ENCODE measurements at places on chromosomes 16 and 17.

GRCh38 chr16:2149630-2150417, 1.4 kb downstream of the RAB26 start:
- no peak for DNase-seq

DNA sequence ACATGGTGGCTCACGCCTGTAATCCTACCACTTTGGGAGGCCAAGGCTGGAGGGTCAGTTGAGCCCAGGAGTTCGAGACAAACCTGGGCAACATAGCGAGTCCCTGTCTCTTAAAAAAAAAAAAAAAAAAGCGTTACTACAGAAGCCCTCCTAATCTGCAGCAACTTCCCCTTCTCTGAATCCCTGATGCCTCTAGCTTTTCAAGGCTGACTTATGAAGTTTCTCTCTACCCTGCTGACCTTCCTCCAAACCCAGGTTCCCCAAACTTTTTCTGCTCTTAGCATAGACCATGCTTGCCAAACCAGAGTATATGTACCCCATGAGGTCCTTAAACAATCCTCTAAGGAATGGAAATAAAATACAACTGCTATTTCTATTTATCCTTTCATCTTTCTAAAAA, 16.4 kb downstream of the LYRM1 start:
- no peak for DNase-seq

DNA sequence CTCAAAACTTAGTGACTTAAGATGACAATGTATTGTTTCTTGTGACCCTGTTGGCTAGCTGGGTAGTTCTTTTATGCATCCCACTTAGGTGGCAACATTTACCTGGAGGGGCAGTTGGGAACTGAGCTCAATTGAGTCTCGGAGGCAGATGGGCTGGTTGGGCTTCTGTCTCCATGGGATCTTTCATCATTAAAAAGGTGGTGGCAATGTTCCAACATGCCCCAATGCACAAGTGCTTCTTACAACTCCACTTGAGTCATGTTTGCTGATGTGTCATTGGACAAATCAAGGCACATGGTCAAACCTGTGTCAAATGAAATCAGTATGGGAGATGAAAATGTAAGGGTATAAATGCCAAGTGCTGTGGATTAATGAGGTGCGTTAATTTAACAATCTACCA, 11.7 kb upstream of the HS3ST3B1 start:
- DNase-seq, result no peak

DNA sequence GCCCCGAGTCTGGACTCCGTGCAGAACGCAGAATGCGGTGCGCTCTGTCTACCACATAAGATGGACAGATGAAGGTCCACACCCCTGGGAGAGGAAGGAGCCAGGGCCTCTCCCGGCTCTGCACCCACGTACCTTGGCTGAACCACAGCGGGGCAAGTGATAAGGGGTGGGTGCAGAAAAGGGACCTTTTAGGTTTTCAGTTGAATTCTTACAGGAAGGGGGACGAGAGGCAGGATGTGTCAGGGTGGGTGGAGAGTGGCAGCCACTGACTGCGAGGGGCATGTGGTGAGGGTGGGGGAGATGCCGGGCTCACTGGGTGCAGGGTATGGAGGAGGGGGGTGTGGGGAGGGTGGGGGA, 372 bp downstream of the CD300A start:
- DNase-seq, result no peak

DNA sequence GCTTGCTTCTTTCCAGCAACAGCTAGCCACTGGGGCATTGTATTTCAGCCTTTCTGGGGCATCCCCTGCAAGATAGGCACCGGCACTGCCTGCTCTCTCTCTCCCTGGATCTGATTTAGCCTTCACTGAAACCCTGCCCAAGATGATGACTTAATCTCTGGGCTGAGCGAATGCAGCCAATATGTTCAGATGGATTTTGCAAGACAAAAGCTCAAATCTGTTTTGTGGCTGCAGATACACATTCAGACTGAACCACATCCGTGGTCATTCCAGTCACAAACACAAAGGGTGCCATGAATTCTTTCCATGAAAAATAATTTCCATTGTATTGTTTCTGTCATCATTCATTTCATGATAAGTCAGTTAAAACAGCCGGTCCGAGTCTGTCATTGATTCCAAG, 24.2 kb downstream of the SOST start:
- DNase-seq, result no peak

- no peak for DNase-seq
Measured at GRCh38 chr17:4498461-4499397, at the start of gene SPNS2. Gene SPNS2, plus strand, starts transcription at chr17:4498881. Its CDS starts 167 bp downstream, at chr17:4499048.

- no peak for DNase-seq
Measured at GRCh38 chr17:31511195-31511578, 119.7 kb downstream of the RAB11FIP4 start.
